ENCODE measurements at places on chromosomes 5 and 9. TPM values are rescaled to one million over a fixed set of nuclear protein-coding genes. Genes with fewer than 3 reads are reported as not detected.

Gene CDHR2
- not detected for total RNA-seq

Gene SLC6A3
- total RNA-seq = not detected

Gene PHF24
- not detected for total RNA-seq

Gene C5orf52
- not detected for total RNA-seq

Gene CLTB
- 84.5 TPM for total RNA-seq

Gene SYK
- total RNA-seq = not detected

Gene CAMK2A
- total RNA-seq = not detected

Gene MLANA
- not detected for total RNA-seq

Gene POU5F2
- total RNA-seq = 2.2 TPM

Gene GPSM1
- total RNA-seq = 47.4 TPM

Gene IDNK
- 2.6 TPM for total RNA-seq

Gene HMMR
- total RNA-seq = 11.8 TPM

Gene EMB
- 0.10 TPM for total RNA-seq

Gene ERBIN
- total RNA-seq = 77.7 TPM

Gene FASTKD3
- total RNA-seq = 15.8 TPM

Gene HTR1A
- total RNA-seq = not detected

Gene SLC46A2
- not detected for total RNA-seq

Gene DMRT1
- 0.19 TPM for total RNA-seq

Gene FGF10
- total RNA-seq = not detected

Gene SLC25A2
- total RNA-seq = 0.48 TPM
